Immature natural killer cell (primary cell): ENCODE measurements at places on chromosomes 7 and 10. TPM values are rescaled to one million over a fixed set of nuclear protein-coding genes. Genes with fewer than 3 reads are reported as not detected.

Gene PDCD4
- 231 TPM for polyA plus RNA-seq

Gene CASD1
- polyA plus RNA-seq: 16.2 TPM

Gene SOSTDC1
- not detected for polyA plus RNA-seq

DNA sequence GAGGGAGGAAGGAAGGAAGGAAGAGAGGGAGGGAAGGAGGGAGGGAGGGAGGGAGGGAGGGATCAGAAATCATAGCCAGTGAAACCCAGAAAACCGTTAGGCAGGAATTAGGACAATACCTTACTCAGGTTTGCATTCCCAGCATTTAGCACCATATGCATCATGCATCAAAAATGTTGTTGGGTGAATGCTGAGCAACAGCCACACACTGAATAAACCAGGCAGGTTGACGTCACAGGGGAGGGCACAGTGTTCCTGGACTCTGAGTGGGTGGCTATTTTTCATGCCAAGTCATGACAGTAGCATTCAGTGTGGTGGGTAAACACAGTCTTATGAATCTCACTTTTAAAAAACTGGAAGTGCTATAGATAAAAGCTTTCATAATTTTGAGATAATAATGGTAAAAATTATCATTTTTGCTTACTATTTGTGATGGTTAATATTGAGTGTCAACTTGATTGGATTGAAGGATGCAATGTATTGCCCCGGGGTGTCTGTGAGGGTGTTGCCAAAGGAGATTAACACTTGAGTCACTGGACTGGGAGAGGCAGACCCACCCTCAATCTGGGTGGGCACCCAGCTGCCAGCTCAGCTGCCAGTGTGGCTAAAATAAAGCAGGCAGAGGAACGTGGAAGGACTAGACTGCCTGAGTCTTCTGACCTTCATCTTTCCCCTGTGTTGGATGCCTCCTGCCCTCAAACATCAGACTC, 199.1 kb upstream of the PRKCQ start:
- no peak for DNase-seq
